MG63 (cell line): ENCODE measurements at places on chromosomes 5 and 9.

DNA sequence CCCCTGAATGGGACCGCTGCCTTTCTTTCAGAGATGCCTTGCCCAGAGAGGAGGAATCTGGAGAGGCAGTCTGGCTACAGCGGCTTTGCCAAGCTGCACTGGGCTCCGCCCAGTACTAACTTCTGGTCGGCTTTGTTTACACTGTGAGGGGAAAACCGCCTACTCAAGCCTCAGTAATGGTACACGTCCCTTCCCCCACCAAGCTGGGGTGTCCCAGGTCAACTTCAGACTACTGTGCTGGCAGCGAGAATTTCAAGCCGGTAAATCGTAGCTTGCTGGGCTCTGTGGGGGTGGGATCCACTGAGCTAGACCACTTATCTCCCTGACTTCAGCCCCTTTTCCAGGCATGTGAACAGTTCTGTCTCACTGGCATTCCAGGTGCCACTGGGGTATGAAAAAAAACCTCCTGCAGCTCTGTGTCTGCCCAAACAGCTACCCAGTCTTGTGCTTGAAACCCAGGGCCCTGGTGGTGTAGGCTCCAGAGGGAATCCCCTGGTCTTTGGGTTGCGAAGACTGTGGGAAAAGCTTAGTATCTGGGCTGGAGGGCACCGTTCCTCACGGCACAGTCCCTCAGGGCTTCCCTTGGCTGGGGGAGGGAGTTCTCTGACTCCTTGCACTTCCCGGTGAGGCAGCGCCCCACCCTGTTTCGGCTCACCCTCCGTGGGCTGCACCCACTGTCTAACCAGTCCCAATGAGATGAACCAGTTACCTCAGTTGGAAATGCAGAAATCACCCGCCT lies 171.2 kb downstream of the CWC27 start:
- DNase-seq = peak; percentile 11

GRCh38 chr5:123950701-123951581 lies 439.0 kb downstream of the CSNK1G3 start:
- no peak for DNase-seq

DNA sequence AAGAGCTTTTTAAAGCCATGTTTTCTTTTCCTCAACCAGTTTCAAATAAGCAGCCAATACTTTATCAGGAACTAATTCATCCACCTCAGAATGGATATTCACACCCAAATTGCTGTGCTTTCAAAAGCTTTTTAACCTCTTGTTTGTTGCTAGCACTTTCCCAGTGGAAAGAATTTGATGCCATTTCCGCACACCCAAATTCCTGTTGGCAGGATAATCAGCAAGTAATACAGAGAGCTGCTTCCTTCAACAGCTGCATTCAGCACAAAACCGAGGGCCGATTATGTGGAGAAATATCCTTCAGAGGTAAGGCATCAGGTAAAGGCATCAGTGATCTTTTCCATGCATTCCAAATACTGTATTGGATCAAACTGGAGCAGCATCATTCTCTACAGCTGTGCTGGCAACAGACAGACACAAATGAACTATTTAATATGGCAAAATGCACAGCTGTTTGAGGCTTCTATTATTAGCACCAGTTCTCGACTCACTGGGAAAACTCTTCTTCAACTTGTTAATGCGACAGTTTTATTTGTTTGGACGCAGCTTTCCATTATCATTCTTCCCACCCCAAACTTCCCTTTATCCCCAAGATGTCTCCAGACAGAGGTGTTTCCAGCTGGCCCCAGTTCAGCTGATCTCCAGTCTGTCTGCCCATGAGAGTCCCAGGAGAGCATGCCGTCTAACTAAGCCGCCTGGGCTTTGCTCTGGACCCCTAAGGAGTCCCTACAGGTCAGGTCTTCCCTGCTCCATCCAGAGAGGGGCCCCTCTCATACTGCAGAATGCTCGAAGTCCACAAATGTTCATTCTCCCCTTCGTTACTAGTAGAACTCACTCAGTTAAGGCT lies 22.2 kb upstream of the MGAT1 start:
- DNase-seq = no peak

DNA sequence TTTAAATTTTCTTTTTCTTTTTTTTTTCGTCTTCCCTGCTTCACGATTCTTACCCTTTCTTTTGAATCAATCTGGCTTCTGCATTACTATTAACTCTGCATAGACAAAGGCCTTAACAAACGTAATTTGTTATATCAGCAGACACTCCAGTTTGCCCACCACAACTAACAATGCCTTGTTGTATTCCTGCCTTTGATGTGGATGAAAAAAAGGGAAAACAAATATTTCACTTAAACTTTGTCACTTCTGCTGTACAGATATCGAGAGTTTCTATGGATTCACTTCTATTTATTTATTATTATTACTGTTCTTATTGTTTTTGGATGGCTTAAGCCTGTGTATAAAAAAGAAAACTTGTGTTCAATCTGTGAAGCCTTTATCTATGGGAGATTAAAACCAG lies 352.2 kb downstream of the NTRK2 start:
- no peak for DNase-seq
